Stimulated activated naive B cell treated with anti-CD40 and anti-IgM and Interleukin-4, amounts not matched to agents 10 μg/mL and 1 μg/mL and 100 μg/mL, for 72 hours (primary cell): ENCODE measurements at places on chromosomes 1 and 21.

DNA sequence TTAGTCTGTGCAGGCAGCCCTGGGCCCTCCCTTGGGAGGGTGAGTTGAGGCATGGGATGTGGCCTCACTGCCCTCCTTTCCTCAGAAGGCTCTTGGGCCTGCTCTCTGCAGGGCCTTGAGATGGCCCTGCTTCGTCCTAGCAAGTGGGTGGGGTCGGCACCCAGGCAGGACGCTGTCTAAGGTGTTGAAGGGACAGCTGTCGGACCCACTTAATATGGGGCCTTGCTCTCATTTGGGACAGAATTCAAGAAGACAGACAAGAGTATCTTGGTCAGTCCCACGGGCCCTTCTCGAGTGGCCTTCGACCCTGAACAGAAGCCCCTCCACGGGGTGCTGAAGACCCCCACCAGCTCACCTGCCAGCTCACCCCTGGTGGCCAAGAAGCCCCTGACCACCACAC is 26.0 kb upstream of the PDXK start:
- H3K4me1 ChIP-seq = peaks cover 5% of the 10 kb centered on the region
- DNase-seq = no peak
- H3K36me3 ChIP-seq = peaks cover 64% of the 10 kb centered on the region
- no peaks in the 10 kb centered on the region for H3K27me3 ChIP-seq

DNA sequence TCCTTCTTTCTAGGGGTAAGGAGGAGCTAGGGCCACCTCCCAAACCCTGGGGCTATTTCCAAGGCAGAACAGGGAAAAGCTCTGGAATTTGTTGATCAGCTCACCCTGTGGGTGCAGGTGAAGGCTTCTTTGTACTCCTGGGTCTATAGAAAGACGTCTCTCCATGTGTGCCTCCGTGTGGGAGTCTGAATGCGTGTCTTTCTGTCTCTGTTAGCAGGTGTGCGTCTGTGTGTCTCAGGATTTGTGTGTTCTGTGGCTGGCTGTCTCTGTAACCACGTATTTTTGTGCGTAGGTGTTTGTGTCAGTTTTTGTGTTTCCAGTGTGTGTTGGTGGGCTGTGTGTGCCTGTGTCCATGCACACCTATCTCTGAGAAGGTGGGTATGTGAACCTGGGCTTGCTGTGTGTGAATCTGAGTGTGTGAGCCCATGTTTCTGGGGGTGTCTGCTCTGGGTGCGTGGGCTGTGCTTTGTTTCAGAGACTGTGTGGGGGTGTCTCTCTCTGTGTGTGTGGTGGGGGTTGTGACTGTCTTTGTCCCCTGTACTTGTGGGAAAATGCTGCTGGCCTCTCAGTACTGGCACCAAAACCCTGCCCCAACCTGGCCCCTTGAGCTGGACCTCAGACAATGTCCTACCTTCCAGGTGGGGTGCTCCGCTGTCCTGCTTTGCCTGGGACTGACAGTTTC is 12.7 kb upstream of the ETV3L start:
- H3K4me1 ChIP-seq = peaks cover 14% of the 10 kb centered on the region
- H3K4me3 ChIP-seq = no peak overlapping the region
- H3K36me3 ChIP-seq = no peaks in the 10 kb centered on the region
- peaks cover 45% of the 10 kb centered on the region for H3K27me3 ChIP-seq

- peaks cover 20% of the 10 kb centered on the region for H3K4me1 ChIP-seq
- peaks cover 31% of the 10 kb centered on the region for H3K36me3 ChIP-seq
- peak overlapping the region; percentile 76 for H3K4me3 ChIP-seq
- peak overlapping the region; percentile 53 for H3K27ac ChIP-seq
Observed at GRCh38 chr1:23869051-23869450, 961 bp upstream of the FUCA1 start.

DNA sequence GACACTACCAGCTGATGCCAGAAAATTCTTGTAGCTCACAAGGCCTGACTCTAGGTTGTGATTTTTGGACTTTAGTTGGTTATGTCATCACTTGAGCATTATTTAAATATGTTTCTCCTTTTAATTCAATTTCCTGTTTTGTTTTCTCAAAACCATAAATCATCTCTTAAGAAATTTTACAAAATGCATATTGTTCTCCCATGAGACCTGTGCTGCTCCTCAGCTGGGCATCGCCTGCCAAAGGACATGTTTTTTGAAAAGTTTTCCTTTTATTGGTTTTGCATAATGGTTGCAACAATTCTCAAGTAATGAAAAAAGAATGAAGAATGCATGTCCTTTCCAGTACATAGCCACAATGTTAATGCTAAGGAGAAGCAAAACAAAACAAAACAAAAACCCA is 204.7 kb upstream of the LYPLAL1 start:
- no peak overlapping the region for H3K4me3 ChIP-seq
- no peaks in the 10 kb centered on the region for H3K4me1 ChIP-seq
- DNase-seq = no peak
- H3K36me3 ChIP-seq = no peaks in the 10 kb centered on the region

DNA sequence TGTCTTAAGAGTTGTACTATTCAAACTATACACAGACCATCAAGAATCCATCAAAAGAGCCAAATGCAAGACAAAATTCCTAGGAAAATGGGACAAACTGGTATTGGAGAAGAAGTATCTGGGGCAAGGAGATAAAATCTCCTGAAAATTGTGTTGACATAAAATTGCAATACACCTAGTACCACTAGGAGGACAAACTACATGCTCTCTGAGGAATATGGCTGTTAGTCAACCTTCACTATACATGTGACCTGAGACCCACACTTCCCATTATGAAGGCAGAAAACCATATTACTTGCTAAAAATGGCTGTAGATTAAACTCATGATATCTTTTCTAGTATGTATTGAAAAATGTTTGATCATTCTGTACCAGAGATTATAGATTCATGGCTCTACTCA is 30.0 kb downstream of the IRF2BP2 start:
- DNase-seq = no peak
- no peak overlapping the region for H3K4me3 ChIP-seq
- H3K36me3 ChIP-seq = no peaks in the 10 kb centered on the region
- no peaks in the 10 kb centered on the region for H3K4me1 ChIP-seq
- H3K27ac ChIP-seq = no peak overlapping the region

- peaks cover 5% of the 10 kb centered on the region for H3K4me1 ChIP-seq
- DNase-seq = no peak
- H3K27ac ChIP-seq = no peak overlapping the region
- no peaks in the 10 kb centered on the region for H3K36me3 ChIP-seq
Observed at GRCh38 chr1:211623515-211623914, 44.6 kb upstream of the SLC30A1 start.

- no peaks in the 10 kb centered on the region for H3K36me3 ChIP-seq
- peak overlapping the region; percentile 92 for H3K27ac ChIP-seq
- no peaks in the 10 kb centered on the region for H3K27me3 ChIP-seq
- peak; percentile 56 for DNase-seq
- peaks cover 84% of the 10 kb centered on the region for H3K4me1 ChIP-seq
Observed at GRCh38 chr1:161185282-161185682, 8.0 kb upstream of the B4GALT3 start.

GRCh38 chr1:40844887-40845878 is 17.0 kb downstream of the CITED4 start:
- H3K4me3 ChIP-seq = peak overlapping the region; percentile 38
- peaks cover 2% of the 10 kb centered on the region for H3K36me3 ChIP-seq
- H3K27me3 ChIP-seq = no peaks in the 10 kb centered on the region
- peaks cover 13% of the 10 kb centered on the region for H3K4me1 ChIP-seq
- DNase-seq = no peak
- H3K27ac ChIP-seq = no peak overlapping the region

GRCh38 chr1:1254667-1254998 is 8.1 kb upstream of the C1QTNF12 start:
- DNase-seq = no peak
- H3K36me3 ChIP-seq = peaks cover 50% of the 10 kb centered on the region
- peaks cover 14% of the 10 kb centered on the region for H3K4me1 ChIP-seq
- peak overlapping the region; percentile 42 for H3K27ac ChIP-seq
- H3K27me3 ChIP-seq = no peaks in the 10 kb centered on the region

DNA sequence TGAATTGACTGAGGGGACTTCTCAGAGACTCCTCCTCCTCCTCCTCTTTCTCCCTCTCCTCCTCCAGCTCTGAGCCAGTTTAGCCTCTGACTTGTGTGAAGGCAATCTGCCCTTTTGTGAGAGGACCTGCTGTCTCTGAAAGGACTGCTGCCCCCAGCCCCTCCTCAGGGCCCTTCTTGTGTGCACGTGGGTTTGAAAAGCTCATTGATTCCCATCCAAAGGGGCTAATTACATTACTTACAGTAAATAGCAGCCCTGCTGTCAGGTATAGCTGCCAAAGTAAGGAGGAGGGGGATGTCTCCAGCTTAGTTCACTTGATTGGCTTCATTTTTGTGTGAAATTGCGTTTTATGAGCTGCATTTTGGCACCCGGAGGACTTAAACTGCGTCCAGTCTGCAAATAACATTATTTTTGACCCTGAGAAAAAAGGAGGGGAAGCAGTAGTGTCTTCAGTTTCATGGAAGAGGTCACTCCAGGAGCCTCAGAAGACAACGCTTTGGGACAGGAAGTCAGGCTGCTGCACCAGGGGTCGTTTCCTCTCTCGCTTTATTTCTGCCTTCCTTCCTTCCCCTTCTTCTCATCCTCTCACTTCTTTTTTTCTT is 1.8 kb upstream of the LHX9 start:
- DNase-seq = no peak
- peaks cover 77% of the 10 kb centered on the region for H3K4me1 ChIP-seq
- no peak overlapping the region for H3K27ac ChIP-seq

GRCh38 chr1:8211251-8211882 is 106.5 kb upstream of the SLC45A1 start:
- H3K4me3 ChIP-seq = no peak overlapping the region
- no peaks in the 10 kb centered on the region for H3K36me3 ChIP-seq
- no peaks in the 10 kb centered on the region for H3K4me1 ChIP-seq
- DNase-seq = no peak
- peaks cover 56% of the 10 kb centered on the region for H3K27me3 ChIP-seq

DNA sequence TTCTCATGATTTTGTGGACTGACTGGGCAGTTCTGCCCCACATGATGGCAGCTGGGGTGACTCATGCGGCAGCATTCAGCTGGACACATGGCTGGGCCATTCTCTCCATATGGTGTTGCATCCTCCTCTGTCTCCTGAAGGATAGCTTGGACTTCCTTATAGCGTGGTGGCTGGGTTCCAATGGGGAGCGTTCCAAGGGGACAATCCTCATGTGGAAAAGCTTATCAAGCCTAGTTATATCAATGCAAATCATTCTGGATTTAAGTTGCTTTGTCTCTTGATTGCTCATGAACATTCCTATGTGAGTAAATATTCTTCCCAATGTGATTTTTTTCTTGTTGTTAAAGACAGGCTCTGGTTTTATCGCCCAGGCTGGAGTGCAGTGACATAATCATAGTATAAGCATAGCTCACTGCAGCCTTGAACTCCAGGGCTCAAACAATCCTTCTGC is 13.2 kb upstream of the SLC2A1 start:
- DNase-seq = no peak
- H3K27me3 ChIP-seq = no peaks in the 10 kb centered on the region
- peaks cover 13% of the 10 kb centered on the region for H3K36me3 ChIP-seq
- H3K4me1 ChIP-seq = peaks cover 10% of the 10 kb centered on the region

DNA sequence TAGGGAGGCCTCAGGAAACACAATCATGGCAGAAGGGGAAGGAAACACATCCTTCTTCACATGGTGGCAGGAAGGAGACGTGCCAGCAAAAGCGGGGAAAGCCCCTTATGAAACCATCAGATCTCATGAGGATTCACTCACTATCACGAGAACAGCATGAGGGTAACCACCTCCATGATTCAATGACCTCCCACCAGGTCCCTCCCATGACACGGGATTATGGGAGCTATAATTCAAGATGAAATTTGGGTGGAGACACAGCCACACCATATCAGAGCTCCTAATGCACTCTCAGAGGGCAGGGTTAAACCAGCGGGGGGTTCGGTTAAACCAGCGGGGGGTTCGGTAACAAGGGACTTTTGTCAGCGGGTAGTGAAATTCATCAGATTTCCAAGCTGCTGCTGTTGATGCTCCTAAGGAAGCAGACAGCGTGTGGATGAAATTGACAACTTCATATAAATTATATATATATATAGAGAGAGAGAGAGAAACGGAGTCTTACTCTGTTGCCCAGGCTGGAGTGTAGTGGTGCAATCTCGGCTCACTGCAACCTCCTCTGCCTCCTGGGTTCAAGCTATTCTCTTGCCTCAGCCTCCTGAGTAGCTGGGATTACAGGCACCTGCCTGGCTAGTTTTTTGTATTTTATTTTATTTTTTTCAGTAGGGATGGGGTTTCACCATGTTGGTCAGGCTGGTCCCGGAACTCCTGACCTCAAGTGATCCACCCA is 4.2 kb downstream of the CSTB start:
- H3K4me1 ChIP-seq = peaks cover 48% of the 10 kb centered on the region
- no peak overlapping the region for H3K4me3 ChIP-seq
- no peaks in the 10 kb centered on the region for H3K27me3 ChIP-seq
- no peak for DNase-seq
- peaks cover 40% of the 10 kb centered on the region for H3K36me3 ChIP-seq

- H3K27me3 ChIP-seq = peaks cover 9% of the 10 kb centered on the region
- H3K4me1 ChIP-seq = no peaks in the 10 kb centered on the region
- no peaks in the 10 kb centered on the region for H3K36me3 ChIP-seq
- H3K4me3 ChIP-seq = no peak overlapping the region
Observed at GRCh38 chr1:78156805-78157521, 111.2 kb downstream of the GIPC2 start.

- H3K27ac ChIP-seq = no peak overlapping the region
- no peaks in the 10 kb centered on the region for H3K27me3 ChIP-seq
- H3K4me3 ChIP-seq = peak overlapping the region; percentile 99
- peaks cover 11% of the 10 kb centered on the region for H3K4me1 ChIP-seq
- peaks cover 35% of the 10 kb centered on the region for H3K36me3 ChIP-seq
Observed at GRCh38 chr1:107058245-107059032, 2.0 kb downstream of the PRMT6 start.

- H3K4me1 ChIP-seq = peaks cover 60% of the 10 kb centered on the region
- peak overlapping the region; percentile 91 for H3K27ac ChIP-seq
- H3K4me3 ChIP-seq = peak overlapping the region; percentile 54
- H3K36me3 ChIP-seq = peaks cover 43% of the 10 kb centered on the region
- no peaks in the 10 kb centered on the region for H3K27me3 ChIP-seq
- DNase-seq = peak; percentile 31
Observed at GRCh38 chr21:33296156-33296555, 28.6 kb upstream of the IFNAR1 start.

DNA sequence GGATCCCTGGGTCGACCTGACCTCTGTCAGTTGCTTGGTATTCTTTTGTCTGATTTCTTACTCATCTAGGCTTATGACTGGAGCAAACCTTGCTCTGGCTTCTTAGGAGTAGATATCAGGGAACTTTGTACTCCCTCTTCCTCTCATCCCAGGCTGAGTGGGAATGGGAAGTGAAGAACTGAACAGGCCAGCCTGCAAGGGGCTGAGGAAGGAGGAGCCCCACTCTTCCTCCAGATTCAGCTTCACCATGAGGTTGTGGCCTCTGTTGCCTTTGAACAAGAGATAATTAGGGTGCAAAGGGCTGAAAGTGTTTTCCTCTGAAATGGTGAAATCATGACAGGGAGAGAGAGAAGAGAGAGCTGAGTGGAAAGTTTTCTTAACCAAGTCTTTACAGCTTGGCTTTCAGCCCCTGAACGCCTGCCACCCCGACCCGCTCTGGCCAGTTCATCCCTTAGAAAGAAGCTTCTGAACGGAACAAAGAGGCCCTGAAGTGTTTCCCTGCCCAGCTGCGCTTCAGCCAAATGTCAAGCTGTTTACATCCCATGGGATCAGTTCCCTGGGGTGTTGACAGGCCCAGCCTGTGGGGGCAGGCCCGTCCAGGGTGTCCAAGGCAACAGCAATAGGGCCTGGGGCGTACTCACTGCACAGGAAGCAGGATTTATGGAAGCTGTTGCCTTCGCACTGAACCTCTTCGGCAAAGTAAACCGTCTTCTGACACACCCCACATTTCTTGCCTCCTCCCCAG is 11.2 kb downstream of the CSRP1 start:
- H3K27me3 ChIP-seq = no peaks in the 10 kb centered on the region
- H3K4me3 ChIP-seq = no peak overlapping the region
- peaks cover 46% of the 10 kb centered on the region for H3K36me3 ChIP-seq

GRCh38 chr1:1199961-1200875 is 6.2 kb downstream of the TNFRSF18 start:
- peaks cover 14% of the 10 kb centered on the region for H3K36me3 ChIP-seq
- peak overlapping the region; percentile 70 for H3K4me3 ChIP-seq
- H3K27ac ChIP-seq = peak overlapping the region; percentile 88
- no peaks in the 10 kb centered on the region for H3K27me3 ChIP-seq
